ENCODE measurements at places on chromosomes 11 and 22. TPM values are rescaled to one million over a fixed set of nuclear protein-coding genes. Genes with fewer than 3 reads are reported as not detected.

The YPEL1 gene
- total RNA-seq = 17.5 TPM

The DRG1 gene
- total RNA-seq = 73.4 TPM

The HSPB2 gene
- total RNA-seq = not detected

The OR52N4 gene
- 1.5 TPM for total RNA-seq

- DNase-seq = peak; percentile 31
- H3K36me3 ChIP-seq = no peaks in the 10 kb centered on the region
- H3K27ac ChIP-seq = no peak overlapping the region
- H3K4me1 ChIP-seq = peaks cover 31% of the 10 kb centered on the region
These were observed 15.7 kb downstream of the CRTAM start for GRCh38 chr11:122853971-122854446.

DNA sequence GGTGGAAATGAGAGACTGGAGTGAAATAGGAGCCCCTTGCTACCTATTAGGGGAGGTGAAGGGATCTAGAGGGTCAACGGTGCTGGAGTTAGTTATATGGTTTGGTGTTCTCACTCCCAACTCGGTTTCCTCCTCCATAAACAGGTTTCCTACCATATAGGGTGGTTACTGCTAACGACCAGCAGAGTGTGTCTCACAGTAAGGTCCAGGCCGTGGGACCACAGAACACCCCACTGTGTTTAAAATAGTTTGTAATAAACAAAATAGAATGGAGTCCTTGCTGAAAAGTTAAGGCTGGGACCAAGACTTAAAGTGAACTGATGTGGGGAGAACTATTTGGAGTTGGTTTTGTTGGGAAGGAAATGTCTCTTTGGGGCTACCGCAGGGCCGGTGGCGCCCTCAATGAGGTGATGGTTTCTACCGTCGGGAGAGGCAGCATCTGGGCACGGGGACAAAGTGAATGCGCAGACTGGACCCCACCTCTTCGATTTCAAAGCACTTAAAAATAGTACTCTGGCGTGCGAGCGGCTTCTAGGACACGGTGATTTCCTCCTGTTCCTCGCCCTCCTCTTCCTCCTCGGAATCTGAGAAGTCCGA is 4.5 kb downstream of the DBX1 start:
- no peak overlapping the region for H3K27ac ChIP-seq
- H3K4me3 ChIP-seq = peak overlapping the region; percentile 53
- peaks cover 56% of the 10 kb centered on the region for H3K27me3 ChIP-seq
- peaks cover 15% of the 10 kb centered on the region for H3K36me3 ChIP-seq
- DNase-seq = no peak
- peaks cover 20% of the 10 kb centered on the region for H3K4me1 ChIP-seq

DNA sequence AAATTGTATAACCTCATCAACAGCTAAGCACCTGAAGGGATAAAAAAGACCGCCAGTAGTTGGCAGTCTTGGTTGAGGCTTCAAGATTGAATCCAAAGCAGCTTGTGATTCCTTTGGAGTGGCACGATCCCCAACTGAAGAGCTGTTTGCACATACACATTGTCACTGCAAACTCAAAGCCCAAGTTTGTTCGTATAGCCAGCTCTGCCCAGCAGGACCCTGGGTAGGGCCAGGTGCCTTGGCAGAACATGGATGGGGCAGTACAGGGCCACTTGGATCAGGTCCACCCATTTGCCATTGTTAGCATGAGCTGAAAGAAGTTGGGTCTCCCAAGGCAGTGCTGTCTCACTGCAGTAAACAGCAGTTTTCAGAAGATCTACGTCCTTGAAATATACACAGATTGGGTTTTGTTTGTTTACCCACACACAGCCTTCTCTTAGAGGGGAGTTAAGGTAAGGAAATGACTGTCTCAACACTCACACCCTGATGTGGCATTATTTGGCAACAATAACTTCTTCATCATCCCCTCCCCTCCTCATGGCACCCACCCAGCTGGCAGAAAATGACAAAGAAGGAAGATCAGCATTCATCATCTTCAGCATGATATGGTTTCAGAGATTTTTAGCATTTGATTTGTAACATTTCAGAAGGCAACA is 132.9 kb downstream of the COMMD9 start:
- H3K27ac ChIP-seq = no peak overlapping the region
- no peaks in the 10 kb centered on the region for H3K4me1 ChIP-seq
- no peaks in the 10 kb centered on the region for H3K36me3 ChIP-seq
- peaks cover 11% of the 10 kb centered on the region for H3K27me3 ChIP-seq

DNA sequence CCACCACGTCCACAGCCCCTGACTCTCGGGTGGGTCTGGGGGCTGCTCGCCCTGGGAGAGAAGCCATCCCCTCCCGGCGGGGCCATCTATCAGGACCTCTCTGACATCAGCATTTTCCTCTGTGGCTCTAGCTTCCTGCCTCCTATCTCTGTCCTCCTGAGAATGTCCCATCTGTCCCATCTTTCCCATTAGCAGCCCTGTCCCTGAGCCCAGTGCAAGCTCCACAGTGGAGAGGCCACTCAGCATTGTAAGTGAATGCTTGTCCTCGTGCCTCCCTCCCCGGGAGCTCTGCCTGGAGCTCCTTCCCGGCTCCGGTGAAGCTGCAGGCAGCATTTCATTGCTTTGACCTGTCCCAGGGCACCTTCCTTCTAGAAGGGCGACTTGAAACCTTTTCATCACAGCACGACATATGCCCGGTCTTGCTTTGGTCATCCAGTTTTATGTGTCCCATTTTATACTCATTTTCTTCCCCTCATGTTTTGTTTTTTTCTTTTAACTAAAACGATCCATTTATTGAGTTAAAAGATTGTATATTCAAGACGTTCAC is 49.7 kb downstream of the RTN4R start:
- DNase-seq = no peak
- no peaks in the 10 kb centered on the region for H3K4me1 ChIP-seq
- no peaks in the 10 kb centered on the region for H3K36me3 ChIP-seq
- no peak overlapping the region for H3K27ac ChIP-seq
- no peak overlapping the region for H3K4me3 ChIP-seq

DNA sequence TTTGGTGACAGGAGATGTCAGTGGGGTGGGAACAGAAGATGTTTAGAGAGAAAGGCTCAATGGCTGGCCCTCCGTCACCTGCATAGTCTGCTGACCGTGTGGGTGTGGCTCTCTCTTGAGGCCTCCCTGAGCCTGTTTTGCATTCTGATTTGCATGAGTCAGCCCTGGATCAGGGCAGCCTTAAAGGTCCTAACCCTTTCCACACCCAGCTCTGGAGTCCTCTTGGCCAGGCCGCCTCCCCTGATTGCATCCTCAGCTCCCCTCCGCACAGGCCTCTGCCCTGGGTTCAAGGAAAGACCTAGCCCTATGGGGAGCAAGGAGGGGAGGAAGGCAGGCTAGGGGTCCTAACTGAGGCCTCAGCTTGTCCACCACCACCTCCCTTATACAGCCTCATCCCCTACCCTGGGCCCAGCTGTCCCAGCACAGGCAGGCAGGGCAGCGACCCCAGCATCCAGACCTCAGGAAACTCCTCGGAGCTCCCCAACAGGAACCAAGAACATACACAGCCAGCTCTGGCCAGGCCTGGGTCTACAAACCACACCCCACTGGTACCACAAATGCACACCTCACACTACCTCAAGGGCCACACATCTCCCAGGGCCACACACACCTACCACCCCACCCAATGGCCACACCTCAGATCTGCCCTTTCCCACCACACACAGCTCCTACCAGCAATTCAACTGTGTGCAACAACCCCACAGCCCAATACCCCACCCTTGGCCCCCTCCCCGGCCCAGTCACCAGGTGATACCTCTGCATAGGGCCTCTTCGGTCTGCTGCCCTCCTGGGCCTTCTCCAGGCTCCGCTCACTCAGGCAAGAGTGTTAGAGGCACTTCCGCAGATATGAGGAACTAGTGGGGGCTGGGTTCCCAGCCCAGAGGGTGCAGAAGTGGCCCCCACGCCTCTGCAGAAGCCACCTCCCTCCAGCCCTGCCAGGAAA is 13.7 kb downstream of the ARAP1 start:
- peaks cover 67% of the 10 kb centered on the region for H3K4me1 ChIP-seq
- H3K27ac ChIP-seq = peak overlapping the region; percentile 97
- H3K27me3 ChIP-seq = no peaks in the 10 kb centered on the region
- no peak for DNase-seq

DNA sequence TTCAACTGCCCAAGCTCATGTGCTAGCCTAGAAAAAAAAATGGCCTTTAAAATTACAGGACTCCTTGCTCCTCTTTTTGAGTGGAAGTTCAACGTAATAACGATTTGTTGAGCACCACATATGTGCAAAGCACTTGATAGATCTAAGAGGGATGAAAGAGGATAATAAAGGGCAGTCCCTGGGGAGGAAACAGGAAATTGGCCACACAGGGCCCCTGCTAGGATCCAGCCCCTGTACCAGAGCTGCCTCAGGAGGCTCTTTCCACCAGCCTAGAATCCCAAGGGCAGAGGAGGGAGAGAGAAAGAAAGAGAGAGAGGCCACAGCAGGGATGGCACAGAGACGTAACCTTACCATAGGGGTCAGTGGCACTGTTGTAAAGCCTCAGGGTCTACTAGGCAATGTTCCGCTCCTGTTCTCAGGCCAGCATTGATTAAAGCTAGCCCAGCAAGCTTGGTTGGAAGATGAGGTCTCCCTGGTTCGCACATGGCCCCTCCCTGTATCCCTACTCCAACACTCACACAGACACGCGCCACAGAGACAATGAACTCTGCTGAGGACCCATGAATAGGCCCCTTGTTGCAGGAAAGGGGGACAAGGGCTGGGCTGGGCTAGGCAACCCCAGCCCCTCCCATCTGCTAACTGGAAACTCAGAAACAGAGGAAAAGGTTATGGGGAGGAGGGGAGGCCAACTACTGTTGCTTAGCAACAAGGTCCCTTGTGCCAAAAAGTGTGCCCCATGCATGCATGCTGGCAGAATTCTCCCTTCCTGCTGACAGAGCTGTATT is at the start of gene TMPRSS5:
Gene TMPRSS5, minus strand, starts transcription at position 438 of the 785 bp plus-strand sequence. Its CDS starts 84 bp downstream, at position 354.
- H3K27me3 ChIP-seq = no peaks in the 10 kb centered on the region
- DNase-seq = no peak
- H3K4me1 ChIP-seq = no peaks in the 10 kb centered on the region
- H3K36me3 ChIP-seq = peaks cover 8% of the 10 kb centered on the region
- no peak within 1 kb of the TSS for H3K4me3 ChIP-seq
- H3K27ac ChIP-seq = no peak within 1 kb of the TSS

- no peak overlapping the region for H3K27ac ChIP-seq
- H3K4me1 ChIP-seq = peaks cover 12% of the 10 kb centered on the region
- no peak overlapping the region for H3K4me3 ChIP-seq
- no peaks in the 10 kb centered on the region for H3K36me3 ChIP-seq
- H3K27me3 ChIP-seq = peaks cover 23% of the 10 kb centered on the region
- DNase-seq = no peak
These were observed 64.6 kb upstream of the TTC12 start for GRCh38 chr11:113249786-113250185.

- no peak for DNase-seq
- H3K4me1 ChIP-seq = peaks cover 5% of the 10 kb centered on the region
- no peaks in the 10 kb centered on the region for H3K27me3 ChIP-seq
- H3K36me3 ChIP-seq = peaks cover 17% of the 10 kb centered on the region
- H3K27ac ChIP-seq = no peak overlapping the region
These were observed 60.3 kb downstream of the ATXN10 start for GRCh38 chr22:45731798-45732495.

DNA sequence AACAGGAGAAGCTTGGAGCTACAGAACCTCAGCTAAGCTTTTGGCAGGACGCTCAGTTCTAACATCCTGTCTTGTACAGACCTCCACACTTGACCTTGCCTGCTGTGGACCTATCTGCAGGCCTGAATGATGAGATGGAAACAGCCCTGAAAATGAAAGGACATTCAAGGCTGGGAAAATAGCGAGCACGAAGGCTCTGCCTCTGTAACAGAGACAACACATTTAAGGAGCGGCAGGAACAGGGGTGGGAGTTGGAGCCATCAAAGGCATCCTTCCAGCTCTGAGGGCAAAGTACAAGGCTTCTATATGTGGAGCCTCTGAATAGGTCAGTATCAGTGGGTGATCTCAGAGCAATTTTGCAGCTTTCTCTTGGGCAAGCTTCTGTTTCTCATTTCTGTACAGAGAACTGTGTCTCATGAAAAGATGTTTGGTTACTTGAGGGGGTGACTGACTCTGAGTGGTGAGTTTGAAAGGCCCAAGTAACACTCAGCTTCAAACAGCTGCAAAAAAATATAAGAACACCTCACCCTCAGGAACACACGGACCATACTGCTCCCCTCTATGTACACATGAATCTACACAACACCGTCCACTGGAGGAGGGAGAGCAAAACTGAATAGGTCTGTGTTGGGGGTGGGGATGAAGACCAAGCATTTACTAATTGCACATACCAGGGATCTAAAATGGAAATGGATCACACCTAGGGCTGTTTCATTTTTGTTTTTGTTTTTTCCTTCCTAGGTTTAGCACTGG is 101.6 kb downstream of the CCDC81 start:
- DNase-seq = no peak
- H3K27ac ChIP-seq = no peak overlapping the region
- H3K27me3 ChIP-seq = no peaks in the 10 kb centered on the region
- H3K4me3 ChIP-seq = no peak overlapping the region

DNA sequence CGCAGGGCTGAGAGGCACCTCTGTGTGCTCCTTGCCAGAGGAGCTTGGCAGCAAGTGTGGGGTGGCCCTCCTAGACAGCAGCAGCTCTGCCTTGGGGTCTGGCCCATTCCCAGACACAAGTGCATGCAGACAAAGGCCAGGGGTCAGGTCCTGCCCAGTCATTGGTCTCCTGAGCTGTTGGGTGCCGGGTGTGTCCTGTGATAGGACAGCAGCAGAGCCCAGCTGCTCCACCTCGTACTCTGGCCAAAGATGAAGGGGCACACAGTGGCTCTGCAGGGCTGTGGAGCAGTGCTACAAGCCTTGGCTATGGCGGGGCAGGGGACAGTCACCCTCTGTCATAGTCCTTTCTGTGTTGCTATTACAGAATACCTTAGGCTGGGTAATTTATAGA is 17.3 kb upstream of the OSBPL5 start:
- H3K36me3 ChIP-seq = no peaks in the 10 kb centered on the region
- H3K27me3 ChIP-seq = no peaks in the 10 kb centered on the region
- no peaks in the 10 kb centered on the region for H3K4me1 ChIP-seq
- H3K27ac ChIP-seq = no peak overlapping the region
- no peak overlapping the region for H3K4me3 ChIP-seq

Measured in activated CD4-positive, alpha-beta memory T cell treated with anti-CD3 and anti-CD28 coated beads, Interleukin-2, amount 10 ng/mL, durations not matched to agents 7 days and 5 days (primary cell).